Gastroesophageal sphincter (tissue), 4 donors: ENCODE measurements at places on chromosomes 5 and 9.

GRCh38 chr9:86285261-86285660 lies 2.9 kb upstream of the ISCA1 start:
- no peak for ATAC-seq

DNA sequence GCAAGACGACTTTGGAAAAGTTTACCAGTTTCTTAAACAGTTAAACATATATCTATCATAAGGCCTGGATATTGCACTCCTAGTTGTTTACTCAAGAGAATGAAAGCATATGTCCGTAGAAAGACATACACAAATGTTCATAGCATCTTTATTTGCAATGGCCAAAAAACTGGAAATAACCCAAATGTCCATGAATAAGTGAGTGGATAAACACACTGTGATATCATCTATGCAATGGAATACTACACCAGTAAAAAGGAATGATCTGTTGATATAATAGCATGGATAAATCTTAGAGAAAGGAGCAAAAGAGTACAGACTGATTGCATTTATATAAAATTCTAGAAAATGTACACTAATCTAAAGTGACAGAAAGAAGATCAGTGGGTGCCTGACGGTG lies 28.0 kb upstream of the VCAN start:
- no peak for ATAC-seq

GRCh38 chr5:62256161-62257019 lies 49.6 kb upstream of the KIF2A start:
- no peak for ATAC-seq

- peak; percentile 83 for ATAC-seq
Measured at GRCh38 chr5:111859533-111860270, 102.7 kb upstream of the NREP start.

DNA sequence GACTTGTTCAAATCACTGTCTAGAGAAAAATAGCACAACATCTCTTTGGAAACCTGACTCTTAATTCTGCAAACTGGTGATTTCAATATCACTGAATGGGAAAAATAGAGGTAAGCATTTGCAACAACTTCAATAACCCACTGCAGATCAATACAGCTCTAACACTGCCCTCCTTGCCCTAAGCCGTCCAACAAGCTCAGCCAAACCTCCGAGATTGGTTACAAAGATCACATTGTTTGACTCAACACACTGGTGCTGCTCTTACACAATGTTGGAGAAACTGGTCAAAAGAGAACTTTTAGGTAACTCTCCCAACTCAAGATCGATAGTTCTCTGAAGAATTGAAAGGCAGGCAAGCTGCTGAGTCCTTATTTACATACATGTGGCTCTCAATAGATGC lies 150.4 kb downstream of the SPOCK1 start:
- ATAC-seq = no peak

DNA sequence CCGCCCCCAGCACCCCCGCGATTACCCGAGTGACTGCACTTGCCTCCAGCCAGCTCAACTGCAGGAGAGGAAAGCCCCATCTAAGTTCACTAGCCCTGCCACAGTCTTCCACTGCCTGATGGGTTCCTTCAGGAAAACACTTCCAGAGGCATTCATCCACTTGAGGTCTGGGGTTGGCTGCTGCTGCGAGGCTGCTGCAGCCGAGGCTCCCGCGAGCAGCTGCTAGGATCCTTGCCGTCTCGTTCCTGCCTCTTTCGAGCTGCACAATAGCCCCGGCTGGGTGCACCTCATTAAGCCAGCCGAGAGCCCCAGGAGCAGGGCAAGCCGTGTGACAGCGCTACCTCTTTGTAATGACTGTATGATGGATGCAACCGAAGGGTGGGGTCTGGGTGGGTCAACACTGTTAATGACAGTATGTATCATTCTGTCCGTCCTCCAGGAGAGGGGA lies 24.2 kb upstream of the ELAVL2 start:
- peak; percentile 50 for ATAC-seq

DNA sequence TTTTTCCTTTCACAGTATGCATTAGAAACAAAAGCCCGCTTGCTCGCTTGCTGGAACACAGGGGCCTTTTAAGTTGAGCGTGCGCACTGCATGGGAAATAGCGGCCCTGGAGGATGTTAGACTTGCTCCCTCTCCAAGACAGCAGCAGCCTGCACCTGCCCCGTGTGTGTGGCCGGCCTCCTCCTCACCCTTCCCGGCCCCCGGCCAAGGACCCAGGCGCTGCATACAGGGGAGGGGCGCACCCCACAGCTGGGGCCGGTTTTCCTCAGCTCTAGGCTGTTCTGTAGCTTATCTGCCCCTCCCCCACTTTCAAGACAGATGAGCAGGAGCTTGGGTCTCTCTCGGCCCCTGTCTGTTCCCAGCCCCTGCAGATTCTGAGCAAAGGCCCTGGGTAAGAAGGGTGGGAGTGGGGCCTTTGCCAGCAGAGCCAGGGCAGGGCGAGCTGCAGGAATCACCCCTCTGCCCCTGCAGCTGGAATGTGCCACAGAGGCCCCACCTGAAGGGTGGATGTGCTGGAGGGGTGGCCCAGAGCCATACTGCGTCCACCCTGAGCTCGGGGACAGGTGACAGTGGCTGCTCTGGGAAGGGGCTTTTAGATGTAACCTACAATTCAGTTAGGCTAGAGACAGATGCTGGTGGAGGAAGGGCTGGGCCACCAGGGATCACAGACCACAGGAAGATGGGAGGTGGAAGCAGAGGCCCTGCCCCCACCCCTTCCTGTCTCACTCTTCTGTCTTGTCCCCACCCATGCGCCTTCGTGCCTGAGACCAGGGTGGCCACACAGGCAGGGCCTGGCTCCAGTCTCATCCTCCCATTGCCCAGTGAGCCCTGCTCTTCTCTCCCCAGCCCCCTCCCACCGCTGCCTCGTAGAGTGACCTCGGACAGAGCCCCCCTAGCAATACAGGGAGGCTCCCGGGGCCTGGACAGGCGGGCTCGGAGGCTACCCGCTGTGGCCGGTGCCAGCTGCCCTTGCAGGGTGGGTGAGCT lies 132.4 kb downstream of the DAB2IP start:
- ATAC-seq = no peak

GRCh38 chr5:54159153-54159892 lies 151.1 kb downstream of the ARL15 start:
- ATAC-seq = no peak
